ENCODE measurements at places on chromosomes 2 and 18. TPM values are rescaled to one million over a fixed set of nuclear protein-coding genes. Genes with fewer than 3 reads are reported as not detected.

DNA sequence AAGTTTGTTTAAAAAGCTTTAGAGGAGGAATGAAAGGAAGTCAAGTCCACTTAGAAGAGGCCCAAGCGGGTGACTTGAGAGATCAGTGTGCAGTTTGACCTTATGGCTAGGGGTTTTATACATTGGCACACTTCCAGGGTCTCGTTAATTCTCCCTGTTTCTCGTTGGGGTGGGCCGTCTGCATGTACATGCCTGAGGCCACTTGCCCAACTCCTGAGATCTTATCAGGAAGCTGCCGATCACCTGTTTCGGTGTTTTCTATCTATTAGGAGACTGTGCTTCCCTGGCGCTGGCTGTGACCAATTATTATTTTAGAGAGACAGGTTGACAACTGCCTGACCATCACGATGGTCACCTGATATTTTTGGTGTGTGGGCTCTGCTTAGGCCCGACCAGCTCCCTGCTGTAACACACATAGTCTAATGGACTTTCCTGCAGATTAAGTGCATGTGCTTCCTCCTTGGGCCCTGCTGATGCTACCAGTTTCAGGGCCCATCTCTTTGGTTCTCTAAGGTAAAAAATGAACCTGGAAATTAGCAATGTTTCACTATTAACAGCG lies 31.0 kb upstream of the MSH6 start:
- no peak for DNase-seq

DNA sequence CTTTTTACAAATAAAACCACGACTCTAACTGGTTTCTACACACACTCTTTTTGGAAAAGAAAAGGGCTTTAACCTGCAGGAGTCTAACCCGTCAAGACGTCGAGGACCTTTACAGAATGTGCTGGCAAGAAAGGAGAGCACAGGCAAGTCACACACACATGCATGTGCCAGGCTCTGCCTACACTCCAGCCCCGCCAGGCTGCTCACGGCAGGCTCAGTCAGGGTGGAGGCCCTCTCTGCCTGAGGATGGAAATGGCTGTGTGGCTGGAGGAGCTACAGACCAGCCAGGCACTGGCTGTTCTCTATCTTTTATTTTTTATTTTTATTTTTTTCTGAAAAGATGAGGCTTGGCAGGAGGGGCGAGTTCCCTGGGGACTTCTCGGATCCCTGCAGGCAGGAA lies 10.2 kb downstream of the SIX3 start:
- DNase-seq, result no peak

GRCh38 chr18:63779386-63779785 lies 4.2 kb downstream of the SERPINB7 start:
- DNase-seq, result no peak

DNA sequence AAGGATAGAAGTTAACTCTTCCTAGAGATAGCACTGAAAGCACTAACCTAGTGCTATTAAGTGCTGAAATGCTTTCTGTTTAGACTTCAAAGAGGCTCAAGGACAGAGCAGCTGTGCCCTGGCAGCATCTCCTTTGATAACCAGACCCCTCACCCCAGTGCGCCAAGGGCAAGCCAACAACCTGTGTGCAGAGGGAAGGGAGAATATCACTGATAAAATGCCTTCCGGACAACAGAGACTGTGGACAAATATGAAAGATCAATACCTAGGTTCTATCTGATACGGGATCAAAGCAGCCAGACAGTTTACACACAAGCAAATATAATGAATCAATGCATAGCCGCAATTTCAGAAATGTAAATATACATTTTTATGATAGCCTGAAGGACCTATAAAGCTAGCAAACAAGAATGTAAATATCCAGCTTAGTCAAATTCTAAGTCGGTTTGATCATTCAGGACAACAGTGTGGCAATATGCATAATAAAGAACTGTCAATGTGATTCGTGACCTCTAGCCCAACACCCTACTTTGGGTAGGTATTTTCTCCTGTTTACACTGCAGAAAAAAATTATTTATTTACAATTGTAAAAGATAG lies 91.8 kb upstream of the RFX8 start:
- DNase-seq, result no peak

The TMEM198 gene
- 5.9 TPM for total RNA-seq

- no peak for DNase-seq
Measured at GRCh38 chr2:103525756-103526155, 763.9 kb downstream of the TMEM182 start.

The TUBA3D gene
- total RNA-seq, result not detected

DNA sequence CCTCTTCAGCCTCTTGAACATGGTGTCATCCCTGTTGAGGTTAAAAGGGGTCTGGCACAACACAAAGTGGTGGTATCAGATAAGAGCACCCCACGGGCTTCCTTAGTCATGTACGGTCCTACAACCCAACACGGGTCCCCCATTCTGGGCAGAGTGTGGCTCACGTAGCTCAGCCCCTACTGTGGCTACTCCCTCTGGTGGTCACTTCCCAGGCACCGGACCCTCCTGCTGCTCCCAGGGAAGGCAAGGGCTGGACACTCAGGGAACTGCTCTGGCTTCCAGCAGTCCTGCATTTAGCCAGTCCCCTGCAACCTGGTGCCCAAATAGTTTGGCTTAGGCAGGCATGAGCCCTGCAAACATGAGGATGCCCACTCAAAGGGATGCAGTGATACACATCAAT lies 58.6 kb downstream of the GALNT14 start:
- no peak for DNase-seq

- no peak for DNase-seq
Measured at GRCh38 chr2:103335403-103335802, 573.6 kb downstream of the TMEM182 start.

The IL18RAP gene
- not detected for total RNA-seq

All from MG63 (cell line).